Cerebellar nuclear complex (tissue), 1 donor: ENCODE measurements at places on chromosomes 4 and X.

GRCh38 chrX:70208479-70208878 is 26.0 kb upstream of the AWAT1 start:
- no peak for DNase-seq

DNA sequence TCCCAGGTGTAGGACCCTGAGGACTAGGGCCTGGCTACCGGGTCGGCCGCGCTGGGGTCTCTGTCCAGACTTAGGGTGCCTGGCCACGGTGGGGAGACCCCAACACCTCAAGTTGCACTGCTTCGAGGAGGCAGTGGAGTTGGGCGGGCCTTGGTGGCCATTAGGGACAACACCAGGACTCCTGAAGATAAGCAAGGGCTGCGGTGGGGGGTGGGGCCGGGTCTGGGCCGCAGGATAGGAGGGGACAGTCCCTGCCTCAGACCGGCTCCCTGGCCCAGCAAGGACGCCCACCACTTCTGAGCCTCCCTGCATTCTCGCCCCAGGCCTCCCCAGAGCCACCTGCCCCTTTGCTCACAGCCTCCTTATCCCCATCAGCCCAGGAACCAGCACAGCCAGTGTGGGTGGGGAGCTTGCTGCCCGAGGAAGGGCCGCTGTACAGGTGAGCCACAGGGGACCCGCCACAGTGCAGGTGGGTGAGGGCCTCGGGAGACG is 5.5 kb upstream of the MXD4 start:
- DNase-seq, result no peak

DNA sequence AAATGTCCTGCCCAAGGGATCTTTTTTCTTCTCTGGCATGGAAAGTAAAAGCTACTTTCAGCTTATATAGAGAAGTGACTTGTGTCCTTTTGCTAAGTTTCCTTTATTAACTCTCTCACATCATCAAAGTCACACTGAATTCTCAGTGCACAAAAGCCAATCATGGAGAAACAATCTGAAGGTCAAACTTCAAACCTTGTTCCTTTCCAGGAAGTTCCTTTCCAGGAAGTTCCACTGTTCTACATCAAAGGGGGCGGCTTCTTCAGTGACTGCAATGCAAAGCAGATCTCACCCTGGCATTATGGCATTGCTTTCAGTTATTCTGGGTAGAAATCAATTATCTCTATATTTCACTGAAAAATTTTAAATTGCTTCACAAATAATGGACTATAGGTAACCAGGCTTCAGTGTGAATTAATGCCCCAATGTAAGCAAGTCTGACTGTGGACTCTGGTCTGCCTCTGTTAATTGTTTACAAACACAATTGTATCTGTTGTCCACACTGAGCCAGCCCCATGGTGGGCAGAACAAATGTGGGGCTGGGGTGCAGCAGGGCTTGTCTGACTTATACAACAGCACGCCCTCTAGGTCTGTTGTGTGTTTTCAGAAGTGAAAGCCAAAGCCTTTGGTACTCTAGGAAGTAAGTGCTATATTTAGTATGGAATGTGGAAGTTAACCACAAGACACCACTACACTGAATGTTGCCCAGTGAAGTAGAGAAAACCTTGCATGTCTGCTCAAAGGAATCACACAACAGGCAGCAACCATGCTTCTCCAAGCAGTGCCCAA is 98.8 kb downstream of the CDS1 start:
- no peak for DNase-seq

- DNase-seq, result no peak
Measured at GRCh38 chrX:152635941-152636340, 1.8 kb upstream of the GABRQ start.

DNA sequence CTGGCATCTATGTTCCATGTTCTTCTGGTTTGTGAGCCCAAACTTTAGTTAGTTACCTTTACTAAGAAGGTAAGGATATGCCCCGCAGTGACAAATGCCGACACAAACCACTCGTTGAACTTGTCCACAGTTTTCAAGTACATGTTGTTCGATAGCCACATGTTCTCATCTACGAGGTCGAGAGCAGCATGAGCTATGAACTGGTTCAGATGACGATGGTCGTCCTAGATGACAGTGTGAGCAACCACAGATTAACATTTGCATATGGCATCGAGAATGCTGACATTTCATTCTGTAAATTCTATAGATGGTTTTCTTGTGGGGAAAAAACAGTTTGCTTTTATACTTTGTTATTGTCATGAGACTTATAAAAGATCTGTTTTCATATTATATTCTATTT is 18.0 kb downstream of the TRAPPC2 start:
- DNase-seq, result no peak

- DNase-seq, result no peak
Measured at GRCh38 chr4:128600996-128601871, 208.3 kb upstream of the JADE1 start.

DNA sequence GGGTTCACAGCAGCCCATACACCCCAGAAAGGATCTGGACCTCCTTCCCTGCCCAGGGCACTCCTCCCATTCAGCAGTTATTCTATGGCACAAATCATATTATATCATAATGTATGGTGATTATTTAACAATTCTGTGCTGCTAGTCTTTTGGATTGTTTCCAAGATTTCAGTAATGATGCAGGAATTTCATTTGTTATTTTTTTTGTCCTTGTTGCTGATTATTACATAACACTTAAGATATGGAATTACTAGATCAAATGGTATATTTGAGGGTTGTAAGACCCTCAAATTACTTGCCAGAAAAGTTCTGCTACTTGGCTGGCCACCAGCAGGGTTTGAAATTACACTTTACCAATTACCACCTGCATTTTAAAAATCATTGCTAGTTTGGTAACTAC is 36.4 kb downstream of the QDPR start:
- DNase-seq, result no peak

- no peak for DNase-seq
Measured at GRCh38 chrX:20063153-20063552, 53.6 kb downstream of the MAP7D2 start.

DNA sequence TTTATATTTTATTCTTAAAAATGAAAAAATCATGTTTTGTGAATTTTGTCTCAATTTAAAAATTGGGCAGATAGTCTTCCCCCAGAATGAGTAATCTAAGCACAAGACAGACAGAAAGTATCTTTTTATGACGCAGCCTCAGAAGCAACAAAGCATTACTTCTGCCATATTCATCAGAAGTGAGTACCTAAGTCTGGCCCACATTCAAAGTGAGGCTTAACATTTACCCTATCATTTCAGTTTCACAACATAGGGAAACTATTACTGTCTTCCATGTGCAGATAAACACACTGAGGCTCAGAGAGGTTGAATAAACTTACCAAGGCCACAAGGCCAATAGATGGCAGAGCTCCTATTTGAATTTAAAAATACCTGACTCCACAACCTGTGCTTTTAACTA is 4.4 kb upstream of the PRDX4 start:
- no peak for DNase-seq

GRCh38 chr4:152172146-152172545 is 363.7 kb downstream of the FBXW7 start:
- no peak for DNase-seq

- no peak for DNase-seq
Measured at GRCh38 chr4:42750091-42750490, 93.2 kb upstream of the ATP8A1 start.

DNA sequence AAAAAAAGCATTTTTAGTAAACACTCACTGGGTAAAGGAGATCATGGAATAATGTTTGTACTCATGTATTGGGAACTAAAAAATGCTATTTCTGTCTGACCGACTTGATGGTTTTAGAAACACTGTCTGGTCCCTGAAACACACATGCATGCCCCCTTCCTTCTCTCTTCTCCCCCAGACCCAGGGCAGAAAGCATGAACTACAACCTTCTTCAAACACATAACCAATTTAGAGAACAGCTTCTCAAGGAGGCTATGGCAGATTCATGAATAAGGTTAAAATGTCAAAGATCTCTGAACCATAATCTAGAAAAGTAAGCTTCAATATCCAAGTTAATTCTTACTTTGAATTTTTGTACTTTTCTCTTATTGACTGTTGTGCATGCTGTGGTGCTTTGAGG is 6.0 kb downstream of the CCNA2 start:
- no peak for DNase-seq

GRCh38 chr4:13483768-13484121 is 395 bp downstream of the RAB28 start:
- no peak for DNase-seq

DNA sequence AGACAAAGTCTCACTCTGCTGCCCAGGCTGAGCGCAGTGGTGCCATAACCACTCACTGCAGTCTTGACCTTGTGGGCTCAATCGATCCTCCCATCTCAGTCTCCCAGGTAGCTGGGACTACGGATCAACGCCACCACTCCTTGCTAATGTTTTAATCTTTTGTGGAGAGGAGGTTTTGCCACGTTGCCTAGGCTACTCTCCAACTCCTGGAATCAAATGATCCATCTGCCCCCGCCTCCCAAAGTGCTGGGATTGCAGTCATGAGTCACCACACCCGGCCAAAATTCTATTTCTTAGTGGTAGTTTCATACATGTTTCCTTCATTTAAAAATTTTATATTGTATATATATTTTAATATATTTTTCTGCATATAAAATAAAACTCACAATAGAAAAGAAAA is 125.8 kb upstream of the CLNK start:
- DNase-seq, result no peak

GRCh38 chr4:1958276-1959103 is 50.3 kb downstream of the NELFA start:
- DNase-seq, result no peak

- no peak for DNase-seq
Measured at GRCh38 chrX:1741816-1742394, 127.0 kb downstream of the ASMT start.

- DNase-seq, result no peak
Measured at GRCh38 chr4:6941796-6942195, 32.2 kb downstream of the TBC1D14 start.

DNA sequence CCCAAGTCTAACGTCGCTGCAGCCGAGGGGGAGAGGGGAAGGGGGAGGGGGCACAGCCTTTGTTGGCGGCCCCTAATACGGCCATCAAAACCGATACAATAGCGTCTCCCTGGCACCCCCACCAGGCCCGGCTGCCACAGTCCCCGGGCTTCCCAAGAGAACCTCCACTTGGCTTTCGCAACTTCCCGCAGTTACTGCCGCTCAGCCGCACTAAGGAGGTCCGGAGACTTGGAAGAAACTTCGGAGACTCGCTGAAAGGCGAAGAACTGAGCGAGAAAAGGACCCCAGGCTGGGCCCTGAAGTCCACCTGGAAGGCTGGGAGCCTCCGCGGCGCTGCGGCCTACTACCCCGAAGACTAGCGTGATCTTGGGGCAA is 2.8 kb downstream of the NKX6-1 start:
- DNase-seq, result no peak

GRCh38 chr4:66202870-66203269 is 532.6 kb upstream of the EPHA5 start:
- DNase-seq, result no peak

DNA sequence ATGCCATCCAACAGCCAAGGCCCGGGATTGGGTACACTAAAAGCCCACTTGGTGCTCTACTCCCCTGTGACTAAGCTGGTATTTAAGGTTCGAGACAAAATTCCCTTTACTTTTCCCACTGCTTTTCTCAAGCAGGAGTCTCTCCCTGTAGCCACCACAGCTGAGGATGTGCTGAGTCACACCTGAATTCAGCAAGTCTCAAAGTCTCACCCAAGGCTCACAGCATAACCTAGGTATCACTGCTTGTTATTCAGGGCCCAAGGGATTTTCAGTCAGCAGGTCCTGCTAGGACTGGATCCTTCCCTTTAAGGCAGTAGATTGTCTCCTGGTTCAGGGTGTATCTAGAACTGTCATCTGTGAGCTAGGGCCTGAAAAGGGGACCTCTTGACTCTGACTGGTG is 39.2 kb downstream of the FMR1NB start:
- no peak for DNase-seq

- DNase-seq, result no peak
Measured at GRCh38 chrX:154372612-154373022, 1.8 kb downstream of the FLNA start.

DNA sequence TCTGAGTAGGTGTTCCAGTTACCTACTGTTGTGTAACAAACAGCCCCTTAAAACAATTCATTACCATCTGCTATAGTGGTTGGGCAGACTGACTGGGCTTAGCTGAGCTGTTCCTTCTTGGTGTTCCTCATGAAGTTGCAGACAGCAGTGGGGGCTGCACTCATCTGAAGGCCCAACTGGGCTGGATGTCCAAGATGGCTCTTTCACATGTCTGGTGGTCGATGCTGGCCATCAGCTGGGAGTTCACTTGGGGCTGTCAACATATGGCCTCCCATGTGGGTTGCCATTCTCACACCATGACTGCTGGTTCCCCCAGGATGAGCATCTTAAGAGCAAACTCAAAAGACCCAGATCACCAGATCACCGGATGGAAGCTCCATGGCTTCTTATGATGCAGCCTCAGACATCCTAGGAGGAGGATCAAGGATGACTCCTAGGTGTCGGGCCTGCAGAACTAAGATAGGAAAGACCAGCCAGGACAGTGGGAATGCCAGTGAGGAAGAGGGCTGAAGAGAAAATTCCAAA is 34.3 kb upstream of the PPP2R2C start:
- no peak for DNase-seq

- DNase-seq, result no peak
Measured at GRCh38 chr4:181870326-181870725, 372.9 kb upstream of the TENM3 start.

GRCh38 chrX:148577741-148578140 is 77.3 kb downstream of the AFF2 start:
- no peak for DNase-seq

DNA sequence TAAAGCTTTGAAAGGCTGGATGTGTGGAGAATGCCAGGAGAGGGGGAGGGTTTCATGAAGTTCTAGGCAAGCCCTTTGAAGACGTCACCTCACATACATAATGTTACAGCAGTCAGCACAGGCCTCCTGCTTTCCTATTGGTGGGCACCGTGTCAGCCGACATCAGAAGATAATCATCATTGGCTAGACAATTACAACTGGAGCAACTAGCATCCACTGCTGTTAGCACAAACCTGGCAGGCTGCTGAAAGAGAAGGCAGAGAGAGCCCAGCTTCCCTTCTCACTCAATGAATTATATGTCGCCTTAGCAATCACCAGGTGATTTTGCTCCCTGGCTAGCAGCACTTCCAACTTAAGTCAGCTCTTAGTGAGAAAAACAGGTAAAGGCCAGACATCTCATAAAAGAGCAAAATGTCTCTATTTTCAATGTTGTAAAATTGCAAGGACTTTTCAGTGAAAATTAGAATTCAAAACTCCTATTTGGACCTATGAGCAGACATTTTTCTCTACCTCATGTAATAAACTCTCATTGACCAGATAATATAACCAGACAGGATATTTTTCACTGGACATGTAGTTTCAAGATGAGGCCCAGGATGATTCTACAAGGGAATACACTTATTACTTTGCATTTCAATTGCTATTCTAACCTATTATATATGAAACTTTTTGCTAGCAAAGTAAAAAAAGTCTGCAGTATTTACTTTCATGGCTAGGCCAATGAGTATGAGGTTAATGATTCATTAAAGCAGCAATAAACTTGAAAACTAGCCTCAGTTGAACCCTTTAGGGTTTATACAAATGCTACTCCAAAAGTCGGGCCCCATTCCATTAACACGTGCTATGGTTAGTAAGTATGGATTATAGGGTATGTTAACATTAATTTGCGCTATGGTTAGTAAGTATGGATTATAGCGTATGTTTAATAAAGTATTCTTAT is 4.3 kb downstream of the ELOVL6 start:
- peak; percentile 17 for DNase-seq

GRCh38 chr4:187289371-187289770 is 565.7 kb upstream of the FAT1 start:
- no peak for DNase-seq
